ENCODE measurements at places on chromosomes 12 and 14.
A peak's percentile ranks its signal among the peaks of the same experiment; 100 is the strongest.

DNA sequence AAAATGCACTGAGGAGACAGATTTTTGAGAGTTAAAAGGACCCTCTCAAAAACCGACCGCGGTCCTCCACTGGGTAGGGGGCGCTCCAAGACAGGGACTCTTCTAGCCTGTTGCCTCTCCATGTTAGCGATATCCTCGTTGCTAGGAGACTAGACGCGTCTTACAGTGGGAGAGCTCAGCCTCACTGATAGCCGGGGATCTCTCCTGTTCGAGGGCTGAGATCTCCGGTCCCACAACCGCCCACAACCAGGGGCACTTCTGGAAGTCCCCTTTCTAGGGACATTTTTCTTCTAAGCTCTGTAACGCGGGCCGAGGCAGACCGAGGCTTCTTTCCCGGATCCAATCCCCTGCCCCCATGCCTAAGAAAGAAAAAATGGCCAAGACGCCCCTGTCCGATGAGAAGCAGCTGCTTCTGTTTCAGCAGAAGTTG, 21.3 kb downstream of the FKBP11 start:
- peak; percentile 87 for DNase-seq

- no peak for DNase-seq
These were observed 295.2 kb upstream of the SRRM4 start for GRCh38 chr12:118685983-118686607.

DNA sequence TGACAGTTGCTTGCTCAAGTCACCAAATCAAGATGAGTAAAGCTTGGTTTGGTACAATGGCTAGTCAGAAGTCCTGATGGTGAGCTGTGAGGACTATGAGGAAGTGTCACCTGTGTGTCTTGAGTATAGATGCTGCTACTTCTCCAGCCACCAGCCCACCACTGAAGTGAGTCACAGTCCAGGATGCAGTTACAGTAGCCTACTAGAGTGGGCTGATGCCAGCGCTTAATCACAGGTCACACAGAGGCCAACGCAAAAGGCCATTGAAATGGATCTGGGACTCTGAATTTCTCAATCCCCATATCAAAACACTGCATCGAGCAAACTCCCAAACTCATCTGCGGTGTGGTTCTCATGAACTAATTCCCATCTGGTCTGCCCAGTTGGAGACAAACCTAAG, 223.1 kb downstream of the ANO6 start:
- no peak for DNase-seq

GRCh38 chr12:39930101-39930500, 175.8 kb downstream of the SLC2A13 start:
- no peak for DNase-seq

GRCh38 chr14:65476273-65476941, 63.9 kb downstream of the FUT8 start:
- DNase-seq: peak; percentile 80

DNA sequence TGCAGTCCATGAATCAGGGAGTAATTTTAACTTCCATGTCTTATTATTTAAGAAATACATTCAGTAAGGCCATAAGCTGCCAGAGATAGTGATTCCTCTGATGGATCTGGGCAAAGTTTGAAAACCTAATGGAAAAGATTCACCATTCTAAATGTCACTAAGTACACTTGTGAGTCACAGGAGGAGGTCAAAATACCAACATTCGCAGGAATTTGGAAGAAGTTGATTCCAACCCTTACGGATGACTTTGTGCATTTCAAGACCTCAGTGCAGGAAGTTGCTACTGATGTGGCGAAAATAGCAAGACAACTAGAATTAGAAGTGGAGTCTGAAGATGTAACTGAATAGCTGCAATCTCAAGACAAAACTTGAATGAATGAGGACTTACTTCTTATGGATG, 69.8 kb downstream of the OSBPL8 start:
- no peak for DNase-seq

DNA sequence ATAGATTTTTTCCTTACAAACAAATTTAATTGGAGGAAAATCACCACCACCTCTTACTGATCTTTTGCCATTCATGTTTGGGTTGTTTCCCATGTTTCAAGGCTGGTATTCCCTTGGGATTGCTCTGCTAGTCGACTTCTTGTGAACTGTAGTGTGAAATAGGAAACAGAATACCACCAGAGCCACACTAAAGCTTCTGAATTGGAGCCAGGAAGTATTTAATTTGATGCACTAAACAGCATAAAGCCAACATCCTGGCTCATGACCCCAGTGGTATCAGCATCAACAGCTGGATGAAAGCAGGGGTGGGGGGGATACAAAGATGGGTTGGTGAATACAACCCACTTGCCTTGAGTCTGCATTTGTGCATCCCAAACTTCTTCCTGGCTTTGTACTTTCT, 127.5 kb downstream of the TBC1D30 start:
- no peak for DNase-seq

GRCh38 chr12:2999265-2999841, 40.2 kb downstream of the TEAD4 start:
- no peak for DNase-seq

- no peak for DNase-seq
These were observed 7.8 kb downstream of the KRT76 start for GRCh38 chr12:52769354-52769753.

Data from activated CD4-positive, alpha-beta T cell treated with anti-CD3 and anti-CD28 coated beads, Interleukin-2, amount 50 U/mL, for 16 hours (primary cell).